ENCODE measurements at places on chromosomes 16 and 17.

DNA sequence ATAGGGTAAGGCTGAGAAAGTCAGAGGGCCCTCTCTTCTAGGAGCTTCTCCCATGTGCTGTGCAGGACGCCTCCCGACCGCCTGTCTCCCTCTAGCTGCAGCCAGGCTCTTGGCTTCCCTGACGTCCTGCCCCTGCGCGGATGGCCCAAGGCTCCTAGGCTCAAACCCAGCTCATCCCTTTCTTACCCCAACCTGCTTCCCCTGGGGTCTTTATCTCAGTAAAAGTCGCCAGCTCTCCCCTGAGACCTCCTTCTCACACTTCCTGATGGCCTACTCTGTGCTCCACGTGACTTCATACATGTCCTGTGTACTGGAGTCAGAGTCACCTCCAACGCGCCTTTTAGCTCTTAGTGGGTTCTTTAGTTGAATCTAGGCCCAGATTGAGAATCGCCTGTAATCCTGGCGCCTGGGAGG, 1.1 kb upstream of the ZNF747 start:
- no peak for DNase-seq

GRCh38 chr17:43546319-43547188, at the start of gene ETV4:
TSS of gene ETV4 (minus strand) at chr17:43546340. CDS start at chr17:43545617, 723 bp downstream.
- no peak for DNase-seq

DNA sequence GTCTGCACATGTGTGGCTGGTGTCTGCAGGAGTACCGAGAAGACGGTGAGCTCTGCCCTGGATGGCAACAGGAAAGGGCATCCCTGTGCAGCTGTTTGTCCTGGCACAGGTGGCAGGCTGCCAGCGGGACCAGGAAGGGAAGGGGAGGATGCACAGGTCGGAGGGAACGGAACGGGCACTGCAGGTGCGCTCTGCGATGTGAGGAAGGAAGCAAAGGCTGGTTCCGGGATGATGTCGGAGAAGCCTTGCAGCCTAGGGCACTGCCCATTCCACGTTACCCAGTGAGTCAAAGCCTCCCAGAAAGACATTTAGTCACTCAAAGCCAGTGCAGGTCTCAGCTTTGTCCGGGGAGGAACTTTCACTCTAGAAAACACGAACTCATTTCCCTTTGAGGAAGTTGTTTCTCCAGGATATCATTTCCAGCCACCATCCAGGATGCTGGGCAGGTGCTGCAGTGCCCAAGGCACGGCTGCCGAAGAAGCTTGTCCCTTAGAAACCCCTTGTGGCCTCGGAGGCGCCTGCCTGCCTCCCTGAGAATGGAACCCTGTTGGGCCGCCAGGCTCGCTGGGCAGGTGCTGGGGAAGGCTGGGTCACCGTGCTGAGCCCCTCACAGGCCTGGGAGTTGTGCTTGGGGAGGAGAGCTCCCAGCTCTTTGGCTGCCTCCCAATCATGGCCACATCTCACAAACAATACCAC, 4.5 kb upstream of the TMEM235 start:
- no peak for DNase-seq

DNA sequence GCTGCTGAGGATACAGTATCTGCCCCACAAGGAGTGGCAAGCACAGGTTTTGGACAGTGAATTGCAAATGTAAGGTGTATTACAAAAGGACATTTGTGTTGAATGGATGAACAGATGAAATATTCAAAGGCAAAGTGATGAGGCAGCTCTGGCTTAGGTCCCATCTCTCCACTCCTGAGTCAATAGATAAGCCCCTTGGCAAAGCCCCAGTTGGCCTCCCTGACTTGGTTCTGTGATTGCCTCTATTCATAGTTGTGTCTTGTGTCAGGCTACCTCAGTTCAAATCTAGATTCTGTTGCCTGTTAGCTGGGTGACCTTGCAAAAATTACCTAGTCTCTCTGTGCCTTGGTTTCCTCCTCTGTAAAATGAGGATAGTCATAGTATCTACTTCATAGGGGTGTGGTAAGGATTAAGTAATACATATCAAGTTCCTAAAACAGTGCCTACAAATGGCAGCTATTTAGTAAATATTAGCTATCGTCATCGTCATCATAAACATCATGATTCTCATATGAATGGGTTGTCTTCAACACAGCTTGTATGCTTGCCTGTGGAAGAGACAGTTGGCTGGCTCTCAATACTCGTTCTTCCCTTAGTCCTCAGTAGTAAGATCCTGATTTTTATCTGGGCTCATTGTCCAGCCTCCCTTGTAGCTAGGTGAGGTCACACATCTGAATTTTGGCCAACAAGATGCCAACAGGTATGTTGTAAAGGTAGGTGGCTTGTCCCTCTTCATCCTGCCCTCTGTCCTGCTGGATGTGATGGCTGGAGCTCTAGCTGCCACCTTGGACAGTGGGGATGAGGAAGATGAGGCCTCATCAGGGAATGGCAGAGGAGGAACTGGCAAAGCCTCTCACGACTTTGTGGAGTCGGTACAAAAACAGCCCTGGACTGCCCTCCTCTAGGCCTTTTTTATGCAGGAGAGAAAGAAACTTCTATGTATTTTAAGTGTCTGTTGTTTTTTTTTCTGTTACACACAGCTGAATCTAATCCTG, 2.1 kb upstream of the MFAP4 start:
- no peak for DNase-seq

- DNase-seq = no peak
Observed at GRCh38 chr16:15539197-15539596, 103.8 kb downstream of the MARF1 start.

DNA sequence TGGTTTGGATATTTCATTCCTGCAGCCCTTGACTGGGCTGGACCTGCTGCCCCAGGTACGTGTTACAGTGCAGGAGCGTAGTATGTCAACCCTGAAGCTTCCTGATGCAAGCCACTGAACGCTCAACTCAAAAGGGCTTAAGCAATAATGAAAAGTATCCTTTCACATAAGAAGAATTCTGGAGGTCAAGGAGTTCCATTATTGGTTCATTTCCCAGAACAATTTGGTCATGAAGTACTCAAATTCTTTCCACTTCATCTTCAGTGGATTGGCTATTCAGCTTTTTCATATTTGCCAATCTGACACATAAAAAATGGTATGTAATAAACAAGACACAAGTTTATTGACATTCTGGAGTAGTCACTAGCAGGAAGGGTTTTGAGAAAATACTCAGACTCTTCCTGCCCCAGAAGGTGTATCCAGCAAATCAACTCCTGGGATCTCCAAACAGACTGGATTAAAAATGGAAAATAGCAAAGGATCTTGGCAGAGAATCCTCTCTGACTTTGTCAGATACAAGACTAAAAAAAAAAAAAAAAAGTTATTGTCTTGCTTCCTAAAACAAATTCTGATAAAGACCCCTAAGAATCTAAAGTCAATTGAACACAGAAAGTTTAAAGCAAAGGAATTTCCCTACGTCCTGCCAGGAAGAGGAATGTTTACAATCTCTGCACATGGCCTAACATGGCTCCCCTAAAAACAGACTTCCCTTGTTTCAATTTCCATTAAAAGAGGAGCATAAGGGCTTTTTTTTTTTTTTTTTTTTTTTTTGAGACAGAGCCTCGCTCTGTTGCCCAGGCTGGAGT, 37.5 kb upstream of the WSB1 start:
- no peak for DNase-seq

DNA sequence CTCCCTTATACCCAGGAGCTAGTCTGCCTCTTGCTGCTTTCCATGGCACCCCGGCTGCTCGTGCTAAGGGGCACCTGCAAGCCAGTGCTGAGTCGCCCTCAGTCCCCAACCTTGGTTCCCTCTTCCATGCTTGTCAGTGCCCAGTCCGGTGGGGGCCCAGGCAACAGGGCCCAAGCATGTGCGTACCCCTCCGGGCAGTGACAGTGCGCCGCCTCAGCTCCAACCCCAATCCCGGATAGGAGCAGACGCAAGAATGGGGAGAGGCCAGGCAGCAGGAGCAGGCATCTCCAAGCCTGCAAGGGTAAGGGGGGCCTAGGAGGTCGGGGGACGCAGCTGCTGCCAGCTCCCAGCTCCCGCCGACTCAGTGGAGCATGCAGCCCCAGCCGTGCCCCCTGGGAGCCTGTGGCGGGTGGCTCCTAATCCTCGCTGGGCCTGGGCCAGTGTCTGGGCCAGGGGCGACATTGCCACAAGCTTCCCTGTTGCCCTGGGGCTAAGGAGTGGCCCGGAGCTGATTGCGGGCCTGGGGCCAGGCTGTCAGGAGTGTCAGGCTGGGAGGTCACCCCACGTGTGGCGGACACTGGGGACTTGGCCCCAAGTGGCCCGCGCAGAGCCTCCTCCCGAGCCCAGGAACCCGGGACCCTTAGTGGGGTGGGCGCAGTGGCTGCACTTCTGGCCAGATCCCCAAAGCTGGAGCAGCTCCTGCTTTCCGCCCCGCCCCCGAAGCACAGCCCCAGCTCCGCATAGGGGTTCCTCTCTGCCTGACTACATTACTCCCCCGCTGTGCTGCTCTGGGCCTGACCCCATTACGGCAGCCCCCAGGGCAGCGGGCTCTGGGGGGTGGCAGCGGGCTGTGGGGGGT, 9.8 kb downstream of the CPD start:
- DNase-seq = no peak

GRCh38 chr16:55839115-55839514, 6.2 kb upstream of the CES1 start:
- DNase-seq = no peak

DNA sequence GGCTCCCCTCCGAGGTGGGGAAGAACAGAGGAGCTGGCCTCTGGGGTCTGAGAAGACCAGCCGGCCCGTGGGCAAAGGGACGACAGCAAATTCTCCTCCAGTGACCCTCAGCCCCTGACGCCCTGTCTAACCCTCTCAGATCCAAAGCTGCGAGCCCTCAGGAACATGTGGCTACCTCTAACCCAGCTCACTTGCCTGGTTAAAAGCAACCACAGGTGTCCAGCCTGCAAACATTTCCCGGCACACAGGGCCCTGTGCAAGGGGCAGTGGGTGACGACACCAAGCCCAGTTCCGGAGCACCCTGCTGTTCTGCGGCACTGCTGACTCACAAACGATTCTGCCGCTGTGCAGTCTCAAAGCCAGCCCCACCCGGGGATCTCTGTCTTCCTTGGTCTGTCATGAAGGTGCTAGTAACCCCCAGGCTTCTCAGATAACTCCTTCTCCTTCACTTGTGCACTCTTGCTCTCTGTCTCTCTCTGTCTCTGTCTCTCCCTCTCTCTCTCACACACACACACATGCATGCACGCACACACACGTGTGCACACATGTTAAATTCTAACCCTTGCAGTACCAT, 23.0 kb downstream of the WNT3 start:
- no peak for DNase-seq

- DNase-seq = no peak
Observed at GRCh38 chr17:66407864-66408263, 105.5 kb downstream of the PRKCA start.

- no peak for DNase-seq
Observed at GRCh38 chr17:2990396-2990795, 73.0 kb downstream of the OR1D5 start.

- DNase-seq = no peak
Observed at GRCh38 chr16:6146874-6147425, 1049.4 kb upstream of the EEF2KMT start.

GRCh38 chr17:35087731-35088355, 24.3 kb upstream of the RFFL start:
- DNase-seq = no peak

- DNase-seq = no peak
Observed at GRCh38 chr17:31581491-31581890, 190.0 kb downstream of the RAB11FIP4 start.

GRCh38 chr17:4509401-4509800, 10.7 kb downstream of the SPNS2 start:
- DNase-seq = no peak

DNA sequence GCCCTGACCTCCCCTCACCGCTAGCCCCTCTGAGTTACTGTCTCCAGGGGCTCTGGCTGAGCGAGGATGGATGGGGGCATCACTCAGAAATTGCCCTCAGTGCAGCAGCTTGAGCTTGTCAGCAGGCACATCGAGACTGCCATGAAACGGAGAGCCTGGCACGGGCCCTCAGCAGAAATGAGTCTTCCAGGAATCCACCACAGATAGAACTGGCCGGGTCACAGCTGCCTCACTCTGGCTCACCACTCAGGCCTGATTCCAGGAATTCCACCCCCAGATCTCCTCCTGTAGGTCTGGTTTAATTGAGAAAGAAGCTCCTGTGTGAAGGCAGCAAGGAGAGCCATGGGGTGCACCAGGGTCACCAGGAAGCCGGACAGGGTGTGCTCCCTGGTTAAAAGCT, 85.5 kb downstream of the GSG1L start:
- DNase-seq = no peak

DNA sequence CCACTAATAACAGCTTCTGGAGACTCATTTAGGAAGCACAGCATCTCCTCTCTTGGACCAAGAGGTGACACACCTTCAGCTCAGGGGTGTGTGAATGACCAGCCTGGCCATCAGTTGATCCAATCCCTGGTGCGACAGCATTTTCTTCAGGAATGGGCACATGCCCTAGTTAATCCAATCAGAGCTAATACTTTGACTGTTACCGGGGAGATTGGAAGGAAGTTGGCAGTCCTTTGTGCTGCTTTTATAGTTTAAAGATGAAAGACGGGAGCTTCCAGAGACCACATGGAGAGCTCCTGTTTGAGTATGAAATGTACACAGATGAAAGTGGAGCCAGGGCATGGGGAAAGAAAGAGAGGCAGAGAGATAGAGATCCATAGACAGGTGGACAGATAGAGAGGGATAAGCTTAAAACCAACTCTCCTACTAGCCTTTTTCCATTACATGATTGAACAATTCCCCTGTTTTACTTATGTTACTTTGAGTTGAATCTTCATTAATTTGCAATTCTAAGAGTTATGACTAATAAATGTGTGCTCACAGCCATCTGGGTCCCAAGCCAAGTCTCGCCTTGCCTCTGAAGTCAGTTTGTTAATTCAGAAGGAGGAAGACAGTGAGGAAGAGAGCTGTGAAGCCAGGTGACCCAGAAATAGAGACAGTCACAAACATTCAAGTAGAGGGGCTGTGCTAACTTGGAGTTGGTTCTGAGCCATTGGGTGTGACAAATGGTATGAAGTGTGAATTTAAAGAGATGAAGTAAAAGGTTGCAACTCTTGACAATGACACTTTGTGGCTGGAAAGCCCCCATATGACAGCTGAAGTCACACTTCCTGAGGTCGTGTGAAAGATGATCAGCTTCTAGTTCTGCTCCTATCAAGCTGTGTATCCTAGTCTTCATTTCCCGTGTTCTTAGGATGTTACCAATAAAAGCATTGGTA, 120.0 kb upstream of the GOT2 start:
- no peak for DNase-seq

GRCh38 chr17:29710520-29710884, 87.8 kb upstream of the CORO6 start:
- no peak for DNase-seq

DNA sequence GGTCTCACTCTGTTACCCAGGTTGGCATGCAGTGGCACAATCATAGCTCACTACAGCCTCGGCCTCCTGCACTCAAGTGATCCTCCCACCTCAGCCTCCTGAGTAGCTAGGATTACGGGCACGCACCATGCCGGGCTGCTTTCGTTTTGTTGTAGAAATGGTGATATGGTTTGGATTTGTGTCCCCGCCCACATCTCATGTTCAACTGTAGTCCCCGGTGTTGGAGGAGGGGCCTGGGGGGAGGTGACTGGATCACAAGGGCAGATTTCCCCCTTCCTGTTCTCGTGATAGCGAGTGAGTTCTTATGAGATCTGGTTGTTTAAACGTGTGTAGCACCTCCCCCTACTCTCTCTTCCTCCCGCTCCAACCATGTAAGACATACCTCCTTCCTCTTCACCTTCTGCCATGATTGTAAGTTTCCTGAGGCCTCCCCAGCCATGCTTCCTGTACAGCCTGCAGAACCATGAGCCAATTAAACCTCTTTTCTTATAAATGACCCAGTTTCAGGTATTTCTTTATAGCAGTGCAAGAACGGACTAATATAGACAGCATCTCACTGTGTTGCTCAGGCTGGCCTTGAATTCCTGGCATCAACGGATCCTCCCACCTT, 6.0 kb downstream of the PDZD9 start:
- no peak for DNase-seq

GRCh38 chr17:55442953-55443683, 21.5 kb upstream of the MMD start:
- DNase-seq = no peak

All from cortex of kidney (tissue), 1 donor.